ENCODE measurements at places on chromosomes 1 and 21.

DNA sequence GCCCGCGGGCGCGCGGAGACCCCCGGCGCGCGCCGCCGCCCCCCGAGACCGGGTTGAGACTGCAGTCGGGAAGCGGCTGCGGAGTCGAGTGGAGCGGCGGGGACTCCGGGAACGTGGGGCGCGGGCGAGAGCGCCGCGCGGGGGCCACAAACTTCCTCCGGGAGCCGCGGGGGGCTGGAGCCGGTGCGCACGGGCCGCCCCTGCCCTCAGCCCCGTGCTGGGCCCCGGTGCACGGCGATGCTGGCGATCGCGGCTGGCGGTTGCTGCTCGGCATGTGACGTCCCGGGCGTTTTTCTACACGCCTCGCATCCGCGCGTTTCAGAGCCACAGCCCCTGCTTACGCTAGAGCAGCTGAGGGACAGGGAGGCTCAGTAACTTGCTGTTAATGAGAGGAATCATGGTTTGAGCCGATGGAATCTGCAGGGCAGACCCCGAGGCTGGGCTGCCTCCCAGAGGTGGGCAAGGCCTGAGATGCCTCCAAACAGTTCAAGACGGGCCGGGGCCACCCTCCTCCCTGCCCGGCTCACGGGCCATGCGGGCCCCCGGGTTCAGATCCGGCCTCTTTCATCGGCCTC, 520 bp downstream of the TMEM201 start:
- peak; percentile 31 for DNase-seq

GRCh38 chr1:169892927-169893644, 610 bp downstream of the SCYL3 start:
- DNase-seq = no peak

DNA sequence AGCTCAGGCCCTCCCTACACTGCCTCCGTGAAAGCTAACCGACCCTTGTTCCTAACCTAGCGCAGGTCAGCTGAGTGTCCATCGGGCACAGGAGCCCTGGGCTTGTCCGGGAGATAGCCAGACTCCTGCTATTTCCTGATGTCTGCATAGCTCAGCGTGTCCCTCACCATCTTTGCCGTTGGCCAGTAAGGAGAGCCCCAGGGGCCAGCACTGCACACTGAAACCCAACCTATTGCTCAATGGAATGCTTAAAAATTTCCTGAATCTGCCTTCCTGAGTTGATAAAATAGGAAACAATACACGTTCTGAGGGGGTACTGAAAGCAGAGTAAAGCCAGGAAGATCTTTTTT, 2.2 kb downstream of the RUNX1 start:
- no peak for DNase-seq

GRCh38 chr1:212935387-212935981, 14.9 kb upstream of the VASH2 start:
- DNase-seq = no peak

DNA sequence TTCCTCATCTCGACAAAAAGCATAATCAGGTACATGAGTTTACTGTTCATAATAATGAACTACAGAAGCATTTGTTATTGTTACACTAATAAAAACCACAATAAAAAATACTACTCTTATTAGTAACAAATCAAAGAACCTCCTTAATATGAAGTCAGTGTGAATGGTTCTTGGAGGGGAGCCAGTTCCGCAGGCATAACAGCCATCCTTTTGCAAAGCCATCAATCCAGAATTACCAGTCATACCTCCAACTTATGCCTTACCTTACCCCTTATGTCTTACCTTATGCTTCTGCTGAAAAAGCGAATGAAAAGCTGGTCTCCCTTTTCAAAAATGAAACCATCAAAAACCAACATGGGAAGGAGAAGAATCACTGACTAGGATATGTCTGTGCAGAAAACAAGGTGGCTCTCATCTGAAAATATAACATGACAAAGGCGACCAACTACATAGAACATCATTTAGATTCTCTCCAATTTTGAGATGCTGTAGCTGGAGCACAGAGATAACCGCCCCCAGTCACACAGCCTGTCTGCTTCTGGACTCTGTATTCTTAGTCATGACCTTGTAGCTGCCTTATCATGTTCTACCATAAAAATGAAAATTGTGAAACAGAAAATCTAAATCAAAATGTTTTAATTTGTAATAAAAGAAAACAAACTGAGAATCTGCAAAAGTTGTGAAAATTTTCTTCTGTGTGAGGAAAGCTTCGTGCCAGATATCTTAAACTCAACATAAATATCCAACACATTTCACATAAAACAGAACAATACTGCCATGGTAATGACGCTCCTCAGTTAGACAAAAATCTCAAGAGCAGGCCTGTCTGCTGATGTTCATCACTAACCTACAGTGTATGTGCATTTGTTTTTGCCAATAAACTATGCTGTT, 438.2 kb downstream of the SMYD3 start:
- DNase-seq = no peak

- DNase-seq = no peak
These were observed 867 bp downstream of the PTPRC start for GRCh38 chr1:198639671-198640143.

- peak; percentile 69 for DNase-seq
These were observed 199.4 kb upstream of the EDN2 start for GRCh38 chr1:41683681-41684500.

GRCh38 chr1:91900562-91900961, 14.6 kb upstream of the TGFBR3 start:
- no peak for DNase-seq

DNA sequence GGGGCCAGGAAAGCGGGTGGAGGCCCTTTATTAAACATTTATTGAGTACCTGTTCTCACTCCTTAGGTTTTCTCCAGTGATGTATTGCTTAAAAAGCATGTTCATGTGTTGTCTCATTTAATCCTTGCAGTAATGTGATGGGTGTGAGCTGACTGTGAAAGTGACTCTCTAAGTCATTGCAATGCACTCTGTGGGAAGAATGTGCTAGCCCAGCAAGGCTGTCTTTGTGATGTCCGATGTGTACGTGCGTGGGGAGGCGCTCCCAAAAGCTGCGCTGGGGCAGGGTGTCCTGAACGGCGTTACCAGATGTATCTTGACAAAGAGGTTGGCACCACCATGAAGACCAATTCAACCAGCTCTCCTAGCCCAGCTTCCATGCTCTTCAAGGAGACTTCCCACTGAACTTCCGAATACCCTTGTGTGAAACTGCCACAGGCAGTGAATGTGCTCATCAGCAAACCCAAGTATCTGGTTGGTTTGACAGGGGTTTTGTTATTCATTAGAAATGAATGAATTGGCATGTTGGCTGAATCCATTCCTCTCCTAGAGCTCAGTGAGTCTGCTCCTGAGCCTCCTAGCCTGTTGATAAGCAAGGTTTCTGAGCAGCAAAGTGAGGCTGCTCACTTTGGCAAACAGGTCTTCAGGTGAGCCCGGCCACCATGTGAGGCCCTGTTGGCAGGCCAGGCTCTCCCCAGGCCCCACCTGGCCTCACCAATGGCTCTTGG, 28.0 kb downstream of the NUAK2 start:
- no peak for DNase-seq

DNA sequence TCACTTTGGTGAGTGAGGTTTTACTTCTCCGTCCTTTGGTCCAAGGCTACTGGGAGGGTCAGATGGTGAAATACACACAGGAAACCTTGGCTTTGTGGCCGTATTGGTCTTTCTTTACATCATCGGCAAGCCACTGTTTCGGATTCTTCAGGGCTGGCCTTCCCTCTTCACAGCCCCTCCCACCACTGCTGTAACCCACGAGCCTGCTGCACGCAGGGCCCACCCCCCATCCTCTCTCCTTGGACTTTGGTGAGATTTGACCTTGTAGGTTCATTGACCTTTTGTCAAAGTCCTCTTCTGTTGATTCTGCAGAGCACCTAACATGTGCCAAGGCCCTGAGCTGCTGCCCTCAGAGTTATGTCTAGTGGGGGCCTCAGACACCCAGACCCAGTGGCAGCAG, 328.6 kb downstream of the CAMTA1 start:
- DNase-seq = no peak

DNA sequence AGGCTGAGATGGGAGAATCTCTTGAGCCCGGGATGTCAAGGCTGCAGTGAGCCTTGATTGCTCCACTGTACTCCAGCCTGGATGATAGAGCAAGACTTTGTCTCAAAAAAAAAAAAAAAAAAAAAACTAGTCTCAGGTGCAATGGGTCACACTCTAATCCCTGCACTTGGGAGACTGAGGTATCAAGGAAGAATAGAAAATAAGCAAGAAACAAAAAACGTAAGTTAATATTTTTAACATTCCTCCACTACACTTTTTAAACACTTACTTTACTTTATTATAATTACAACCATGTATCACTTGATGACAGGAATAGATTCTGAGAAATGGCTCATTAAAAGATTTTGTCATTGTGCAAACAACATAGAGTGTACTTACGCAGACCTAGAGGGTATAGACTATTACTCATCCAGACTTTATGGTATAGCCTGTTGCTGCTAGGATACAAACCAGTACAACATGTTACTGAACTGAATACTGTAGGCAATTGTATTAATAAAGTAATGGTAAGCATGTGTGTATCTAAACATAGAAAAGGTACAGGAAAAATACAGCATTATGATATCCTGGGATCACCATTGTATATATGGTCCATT, 1244.1 kb upstream of the ADGRL4 start:
- DNase-seq = no peak

DNA sequence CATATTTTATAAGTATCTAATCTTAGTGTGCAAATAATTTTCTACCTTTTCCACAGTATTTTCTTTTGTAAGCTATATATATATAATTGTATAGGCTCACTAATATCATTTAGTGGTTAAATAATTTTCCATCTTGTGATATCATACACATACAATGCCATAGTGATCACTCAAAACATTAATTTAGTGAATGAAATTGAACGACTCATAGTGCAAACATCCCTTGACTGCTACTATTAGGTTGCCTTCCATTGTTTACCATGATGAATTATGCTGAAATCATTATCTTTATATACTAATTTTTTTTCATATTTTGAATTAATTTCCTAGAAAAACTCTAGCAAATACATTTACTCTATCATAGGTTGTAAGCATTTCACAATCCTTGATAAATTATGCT, 127.1 kb downstream of the PCNX2 start:
- no peak for DNase-seq

DNA sequence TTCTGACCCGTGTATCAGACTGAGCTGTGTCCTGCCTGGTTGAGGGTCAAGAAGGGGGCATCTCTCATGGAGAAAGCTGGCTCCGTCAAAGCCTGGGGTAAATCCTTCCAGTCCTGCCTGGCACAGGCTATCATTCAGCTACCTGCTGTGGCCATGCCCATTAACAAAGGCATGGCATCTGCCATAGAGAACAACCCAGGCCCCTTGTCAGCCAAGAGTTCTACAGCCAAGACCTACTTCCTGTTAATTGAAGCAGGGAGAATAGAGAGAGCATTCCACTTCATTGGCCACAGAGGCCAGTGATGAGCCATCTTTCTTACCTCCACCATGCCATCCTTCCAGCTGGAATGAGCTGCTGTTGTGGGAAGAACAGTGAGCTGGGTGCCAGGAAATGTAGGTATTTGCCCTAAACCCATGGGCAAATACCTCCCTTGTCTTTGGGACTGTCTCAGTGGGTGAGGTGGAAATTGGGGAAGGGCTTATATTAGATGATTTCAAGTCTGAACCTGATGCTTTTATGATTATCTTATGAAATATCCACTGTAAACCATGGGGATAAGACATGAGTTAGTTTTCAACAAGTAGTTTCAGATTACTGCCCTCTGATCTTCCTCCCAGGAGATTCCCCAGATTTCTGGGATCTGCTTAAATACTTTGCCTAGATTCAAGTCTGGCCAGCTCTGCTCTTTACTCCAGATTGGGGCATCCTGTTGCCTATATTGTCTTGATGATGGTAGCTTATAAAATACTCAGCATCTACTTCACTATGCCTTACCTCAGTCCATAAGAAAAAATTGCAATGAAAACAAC, 11.2 kb upstream of the KCNQ4 start:
- DNase-seq = no peak

DNA sequence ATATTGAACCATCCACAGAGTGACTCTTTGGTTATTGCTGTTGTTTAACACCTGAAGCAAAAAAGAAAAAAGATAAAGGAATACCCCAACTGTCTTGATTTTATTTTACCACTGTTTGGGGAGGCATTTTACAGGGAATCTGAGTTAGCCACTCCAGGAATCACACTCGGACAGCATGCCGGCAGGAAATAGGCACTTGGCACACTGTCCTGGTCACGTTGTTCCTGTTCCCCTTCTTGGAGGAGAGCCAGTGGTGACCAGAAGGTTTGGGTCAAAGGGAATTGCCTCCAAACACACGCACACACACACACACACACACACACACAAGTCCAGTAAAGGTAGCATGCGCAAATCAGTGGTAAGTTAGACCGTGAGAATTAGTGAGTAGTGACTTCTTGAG, 13.8 kb downstream of the RGS4 start:
- no peak for DNase-seq

GRCh38 chr21:44858791-44859190, 14.7 kb downstream of the PTTG1IP start:
- no peak for DNase-seq

DNA sequence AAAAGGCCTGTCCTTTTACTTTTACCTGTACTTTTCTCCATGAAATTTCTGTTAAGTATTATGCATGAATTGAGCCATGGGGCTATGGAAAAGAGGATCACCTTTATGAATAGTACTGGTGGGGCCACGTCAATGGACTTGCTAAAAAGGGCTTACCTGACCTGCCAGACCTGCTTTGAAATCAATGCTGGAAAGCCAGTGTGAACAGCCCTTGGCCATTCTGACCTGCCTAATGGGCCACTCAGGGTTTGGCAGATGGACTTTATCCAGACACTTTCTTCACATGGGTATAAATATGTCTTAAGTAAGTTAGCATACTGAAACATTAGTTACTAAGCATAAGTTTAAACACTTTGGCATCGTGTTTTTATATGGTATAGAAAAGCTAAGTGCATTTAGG, 8.3 kb upstream of the GUK1 start:
- DNase-seq = no peak

- DNase-seq = no peak
These were observed 733 bp downstream of the KDM5B start for GRCh38 chr1:202807451-202807925.

DNA sequence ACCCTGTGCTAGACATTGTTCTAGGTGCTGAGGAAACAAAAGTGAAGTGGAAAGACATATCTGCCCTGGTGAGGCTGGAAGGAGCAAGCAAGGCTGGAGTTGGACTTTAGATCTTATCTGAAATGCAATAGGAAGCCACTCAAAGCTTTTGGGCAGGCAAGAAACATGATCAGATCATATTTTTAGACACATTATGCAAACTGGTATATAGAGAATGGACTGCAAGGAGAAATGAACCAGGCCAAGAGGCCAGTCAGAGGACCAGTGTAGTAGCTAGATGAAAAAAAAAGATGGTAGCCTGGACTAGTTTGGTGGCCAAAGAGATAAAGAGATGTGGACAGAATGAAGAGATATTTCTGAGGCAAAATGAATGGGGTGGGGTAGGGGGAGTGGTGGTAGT, 46.3 kb downstream of the CCN1 start:
- DNase-seq = no peak

- peak; percentile 4 for DNase-seq
These were observed 59.1 kb downstream of the BCL9 start for GRCh38 chr1:147600119-147601111.

All from T-helper 1 cell (primary cell).